NCI-H2081 treated with DMSO at 0.1 percent for 48 hours (cell line): ENCODE measurements at places on chromosomes 1 and 21.

- DNase-seq, result no peak
Observed at GRCh38 chr1:65459397-65459768, 38.9 kb downstream of the LEPR start.

DNA sequence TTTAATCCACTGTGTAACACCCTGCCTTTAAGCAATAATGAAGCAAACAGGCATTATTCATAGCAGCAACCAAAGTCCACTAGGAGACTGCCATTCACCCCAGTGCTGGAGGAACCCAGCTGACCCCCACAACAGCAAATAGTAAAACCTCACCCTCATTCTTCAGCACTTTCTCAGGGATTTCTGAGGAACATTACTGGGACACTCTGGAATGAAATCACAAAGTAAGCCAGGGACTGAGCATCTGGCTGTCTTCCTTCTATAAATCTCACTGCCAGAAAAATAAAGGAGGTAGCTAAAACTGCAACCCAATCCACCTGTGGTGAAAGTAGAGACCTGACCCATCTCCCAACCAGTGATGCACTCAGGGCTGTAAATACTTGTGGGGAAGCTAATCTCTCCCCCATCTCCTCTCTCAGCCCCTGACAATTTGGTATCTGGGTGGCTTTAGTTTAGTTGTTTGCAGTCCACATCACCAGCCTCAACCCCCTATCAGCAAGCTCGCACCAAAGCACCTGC, 47.1 kb downstream of the COL6A1 start:
- DNase-seq, result no peak

- no peak for DNase-seq
Observed at GRCh38 chr1:55600242-55600641, 385.1 kb upstream of the USP24 start.

- DNase-seq, result no peak
Observed at GRCh38 chr1:220957233-220957605, 78.0 kb downstream of the HLX start.

DNA sequence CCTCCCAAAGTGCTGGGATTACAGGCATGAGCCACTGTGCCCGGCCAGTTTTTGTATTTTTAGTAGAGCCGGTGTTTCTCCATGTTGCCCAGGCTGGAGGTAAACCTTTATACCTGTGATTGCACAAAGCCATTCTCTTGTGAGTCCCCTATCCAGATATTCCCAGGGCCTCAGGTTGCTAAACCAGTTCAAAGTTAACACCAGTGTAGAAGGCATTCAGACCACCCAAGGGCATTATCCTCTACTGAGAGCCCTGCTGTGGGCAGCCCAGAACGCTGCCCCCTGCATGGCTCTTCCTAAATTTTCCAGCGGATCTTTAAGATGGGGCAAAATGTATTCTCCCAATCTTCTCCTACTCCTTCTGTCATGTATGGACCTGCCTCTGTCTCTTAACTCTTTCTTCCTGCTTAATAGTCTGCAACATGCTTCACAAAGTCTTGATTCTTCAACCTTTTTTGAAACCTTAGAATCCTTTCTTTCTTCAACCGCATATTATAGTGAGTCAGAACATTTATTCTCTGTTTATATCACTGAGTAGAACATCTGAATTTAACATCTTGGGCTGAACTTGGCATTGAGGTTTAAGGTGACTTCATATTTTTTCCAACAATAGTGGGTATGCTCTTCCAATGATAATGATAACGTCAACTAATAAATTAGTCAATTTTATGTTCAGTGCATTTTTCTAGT, 36.0 kb downstream of the UBE4B start:
- no peak for DNase-seq

GRCh38 chr1:153190373-153190772, 12.9 kb upstream of the LELP1 start:
- no peak for DNase-seq

- DNase-seq, result no peak
Observed at GRCh38 chr1:234901491-234902049, 227.1 kb downstream of the TOMM20 start.

- DNase-seq, result no peak
Observed at GRCh38 chr1:157852476-157852875, 10.9 kb upstream of the CD5L start.

- no peak for DNase-seq
Observed at GRCh38 chr1:15096293-15096692, 57.3 kb upstream of the TMEM51 start.

DNA sequence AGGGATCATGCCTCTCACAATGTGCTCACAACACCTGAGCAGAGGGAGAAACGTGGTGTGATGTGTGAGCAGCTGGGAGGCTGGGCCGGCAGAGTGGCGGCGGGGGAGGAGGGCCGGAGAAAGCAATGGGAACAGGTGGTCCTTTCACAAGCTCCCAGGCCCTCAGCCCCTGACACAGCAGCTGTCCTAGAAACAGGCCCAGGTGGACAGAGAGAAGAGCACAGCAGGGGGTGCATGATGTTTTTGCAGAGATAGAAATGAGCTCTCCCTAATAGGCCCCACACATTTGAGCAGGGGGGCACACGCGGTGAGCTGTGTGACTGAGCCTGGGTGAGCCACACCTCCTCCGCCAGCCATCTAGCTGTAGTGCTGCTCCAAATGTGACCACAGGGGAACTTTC, 7.6 kb upstream of the RGS16 start:
- DNase-seq, result peak; percentile 75

- DNase-seq, result no peak
Observed at GRCh38 chr1:75723989-75724471, 479 bp upstream of the ACADM start.

GRCh38 chr1:85611856-85612255, 31.3 kb downstream of the CCN1 start:
- no peak for DNase-seq

DNA sequence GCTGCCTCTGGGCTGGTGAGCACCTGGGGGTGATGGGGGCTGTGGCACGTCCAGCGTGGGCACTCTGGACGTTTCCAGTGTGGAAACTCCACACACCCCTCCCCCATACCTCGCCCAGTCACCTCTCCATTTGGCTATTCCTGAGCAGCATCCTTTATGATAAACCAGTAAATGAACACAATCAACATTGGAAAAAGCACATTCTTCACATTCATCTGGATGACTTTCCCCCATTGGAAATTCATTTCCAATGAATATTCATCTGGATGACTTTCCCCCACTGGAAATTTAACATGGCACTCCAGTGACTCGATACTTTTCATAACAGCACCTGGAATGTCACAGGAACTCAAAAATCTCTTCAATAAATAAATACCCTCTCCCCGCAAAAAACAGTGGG, 104.8 kb upstream of the KRTAP19-8 start:
- DNase-seq, result no peak

GRCh38 chr1:15386164-15386749, 23.4 kb upstream of the EFHD2 start:
- DNase-seq, result no peak

- no peak for DNase-seq
Observed at GRCh38 chr1:15961492-15961891, 14.4 kb downstream of the ZBTB17 start.

GRCh38 chr1:74396462-74396861, 115.9 kb downstream of the LRRC53 start:
- DNase-seq, result no peak

DNA sequence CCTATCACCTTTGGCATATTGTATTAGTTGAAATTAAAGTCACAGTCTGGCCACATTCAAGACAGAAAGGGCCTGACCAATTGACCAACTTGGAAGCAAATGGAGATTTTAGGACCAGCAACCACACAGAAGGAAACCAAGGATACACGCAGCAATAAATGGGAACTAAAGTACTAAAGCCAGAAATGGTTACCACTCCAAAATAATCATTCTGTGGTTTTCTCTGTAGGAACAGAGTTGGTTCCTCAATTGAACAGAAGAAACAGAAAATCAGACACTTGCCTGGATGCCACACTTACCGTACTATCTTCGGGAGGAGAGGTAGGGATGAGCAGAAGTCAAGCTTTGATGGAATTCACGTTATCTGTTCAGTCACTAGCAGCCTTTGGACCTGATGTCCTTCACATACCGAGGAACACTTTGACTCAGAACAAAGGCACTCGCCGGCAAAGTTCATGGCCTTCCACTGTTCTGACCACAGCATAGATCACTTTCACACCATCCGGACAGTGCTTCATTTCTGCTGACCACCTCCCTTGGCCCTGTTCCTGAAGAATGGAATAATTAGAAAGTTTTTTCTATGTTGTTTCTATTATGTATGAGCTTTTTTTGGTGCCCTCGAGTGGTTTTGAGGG, 96.9 kb downstream of the LPAR3 start:
- no peak for DNase-seq

DNA sequence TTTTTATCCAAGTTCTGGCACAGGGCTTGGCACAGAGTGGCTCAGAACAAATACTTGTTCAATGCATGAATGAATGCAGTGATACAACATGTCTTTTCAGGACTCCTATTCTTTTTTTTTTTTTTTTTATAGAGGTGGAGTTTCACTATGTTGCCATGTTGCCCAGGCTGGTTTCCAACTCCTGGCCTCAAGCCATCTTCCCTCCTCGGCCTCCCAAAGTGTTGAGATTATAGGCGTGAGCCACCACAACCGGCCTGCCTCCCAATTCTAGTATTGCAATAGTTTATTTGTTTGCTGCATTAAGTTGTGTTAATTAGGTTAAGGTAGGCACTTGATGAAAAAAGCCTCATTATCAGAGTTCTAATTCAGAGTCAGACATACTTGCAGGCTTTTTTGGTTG, 17.9 kb downstream of the UBE4B start:
- no peak for DNase-seq
